ENCODE measurements at places on chromosomes 2 and 18. TPM values are rescaled to one million over a fixed set of nuclear protein-coding genes. Genes with fewer than 3 reads are reported as not detected.

GRCh38 chr2:185433824-185434223, 304.8 kb upstream of the FSIP2 start:
- no peak overlapping the region for H3K4me3 ChIP-seq
- H3K27me3 ChIP-seq, result no peaks in the 10 kb centered on the region
- no peaks in the 10 kb centered on the region for H3K36me3 ChIP-seq
- DNase-seq, result no peak

DNA sequence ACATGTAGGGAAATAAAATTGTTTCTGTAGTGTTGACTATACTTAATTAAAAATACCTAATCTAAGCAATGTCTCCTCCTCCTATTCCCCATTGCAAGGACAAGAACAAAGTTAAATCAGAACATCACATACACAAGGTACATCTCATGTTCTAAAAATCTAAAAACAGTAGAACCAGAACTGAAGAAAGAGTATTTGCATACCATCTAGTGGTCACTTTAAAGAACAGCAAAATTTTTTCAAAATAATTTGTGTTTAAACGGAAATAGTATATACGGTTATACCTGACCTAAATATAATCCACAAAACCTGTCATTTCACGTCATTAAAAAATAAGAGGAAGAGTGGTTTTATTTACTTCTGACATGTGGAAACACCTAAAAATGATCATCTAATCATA, 294.3 kb upstream of the KCNH7 start:
- H3K27me3 ChIP-seq, result no peaks in the 10 kb centered on the region
- no peak for DNase-seq
- no peaks in the 10 kb centered on the region for H3K36me3 ChIP-seq
- no peak overlapping the region for H3K4me3 ChIP-seq

DNA sequence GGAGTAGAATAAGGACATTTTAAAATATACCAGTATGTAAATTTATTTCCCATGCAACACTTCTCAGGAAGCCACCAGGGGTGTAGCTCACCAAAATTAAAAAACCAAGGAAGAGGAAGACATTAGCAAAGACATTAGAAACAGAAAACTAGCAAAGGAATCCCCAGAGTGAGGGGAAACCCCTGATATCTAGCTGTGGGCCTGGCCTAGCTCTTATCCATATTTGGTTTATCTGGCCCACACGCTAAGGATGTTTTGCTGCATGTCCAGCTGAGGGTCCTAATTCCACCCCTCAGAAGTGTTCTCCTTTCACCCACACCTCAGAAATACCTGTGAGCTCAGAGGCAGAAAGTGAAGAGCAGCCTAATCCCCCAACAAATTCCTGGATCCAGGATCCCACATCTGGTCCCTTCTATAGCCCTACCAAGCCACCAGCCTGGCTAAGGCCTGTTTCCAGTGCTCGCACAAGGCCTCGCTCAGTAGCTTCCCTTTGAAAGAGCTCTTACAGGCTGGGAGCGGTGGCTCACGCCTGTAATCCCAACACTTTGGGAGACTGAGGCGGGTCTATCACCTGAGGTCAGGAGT, 17.4 kb downstream of the OSBPL1A start:
- no peak overlapping the region for H3K4me3 ChIP-seq
- H3K36me3 ChIP-seq, result peaks cover 17% of the 10 kb centered on the region
- DNase-seq, result no peak
- H3K27ac ChIP-seq, result no peak overlapping the region
- no peaks in the 10 kb centered on the region for H3K27me3 ChIP-seq

DNA sequence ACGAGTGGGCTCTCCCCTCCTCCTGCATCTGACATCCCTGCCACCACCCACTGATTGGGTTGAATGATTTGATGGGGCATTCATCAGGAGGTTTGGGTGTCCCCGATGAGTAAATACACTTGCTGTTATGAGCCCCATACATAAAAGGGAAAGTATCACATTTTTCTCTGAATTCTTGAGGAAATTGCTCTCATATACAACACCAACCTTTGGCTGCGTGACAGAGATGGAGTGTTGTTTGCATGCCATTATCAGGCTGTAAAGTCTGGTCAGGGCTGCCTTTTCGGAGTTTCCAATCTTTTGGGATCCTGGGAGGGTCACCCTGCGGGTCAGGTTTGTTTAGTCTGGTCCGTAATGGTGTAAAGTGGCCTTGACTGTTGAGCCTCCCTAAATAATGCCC, 227.9 kb upstream of the SPRED2 start:
- no peaks in the 10 kb centered on the region for H3K36me3 ChIP-seq
- no peak overlapping the region for H3K4me3 ChIP-seq
- DNase-seq, result no peak
- no peaks in the 10 kb centered on the region for H3K4me1 ChIP-seq
- H3K27me3 ChIP-seq, result no peaks in the 10 kb centered on the region

Gene KDM3A
- total RNA-seq, result 55.8 TPM

DNA sequence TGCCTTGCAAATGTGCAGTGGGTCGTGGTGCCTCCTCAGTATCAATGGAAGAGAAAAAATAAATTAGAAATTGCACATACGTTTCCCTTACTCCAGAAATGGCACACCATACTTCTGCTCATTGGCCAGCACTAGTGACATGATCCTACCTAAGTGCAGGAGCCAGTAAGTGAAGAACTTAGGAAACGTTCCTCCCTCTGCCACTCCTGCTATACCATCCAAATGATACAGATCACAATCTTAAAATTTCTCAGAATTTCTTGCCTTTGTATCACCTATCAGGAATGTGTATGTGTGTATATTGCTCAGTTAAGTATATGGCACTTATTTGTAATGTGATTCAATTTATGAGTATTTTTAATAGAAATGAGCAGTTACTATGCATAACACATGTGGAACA, 237.0 kb upstream of the UBE2E3 start:
- no peaks in the 10 kb centered on the region for H3K4me1 ChIP-seq
- no peak for DNase-seq
- no peak overlapping the region for H3K27ac ChIP-seq
- no peaks in the 10 kb centered on the region for H3K36me3 ChIP-seq
- no peaks in the 10 kb centered on the region for H3K27me3 ChIP-seq
